ENCODE measurements at places on chromosomes 1 and 21.

DNA sequence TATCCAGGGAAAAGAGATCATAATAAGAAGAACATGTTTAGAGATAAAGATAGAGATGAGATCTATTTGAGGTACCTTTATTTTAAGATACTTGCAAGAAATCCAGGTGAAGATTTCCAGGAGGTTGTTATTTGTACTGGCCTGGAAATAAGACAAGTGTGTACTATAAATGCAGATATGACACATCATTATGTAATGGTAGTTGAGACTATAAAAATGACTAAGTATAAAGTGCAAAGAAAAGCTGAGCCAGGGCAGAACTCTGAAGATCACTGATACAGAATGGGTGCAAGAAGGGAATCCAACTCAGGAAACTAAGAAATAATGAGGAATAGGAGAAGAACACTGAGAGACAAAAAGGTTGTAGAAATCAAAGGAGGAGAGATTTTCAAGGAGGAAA is 378.2 kb upstream of the PBX1 start:
- no peak for DNase-seq

DNA sequence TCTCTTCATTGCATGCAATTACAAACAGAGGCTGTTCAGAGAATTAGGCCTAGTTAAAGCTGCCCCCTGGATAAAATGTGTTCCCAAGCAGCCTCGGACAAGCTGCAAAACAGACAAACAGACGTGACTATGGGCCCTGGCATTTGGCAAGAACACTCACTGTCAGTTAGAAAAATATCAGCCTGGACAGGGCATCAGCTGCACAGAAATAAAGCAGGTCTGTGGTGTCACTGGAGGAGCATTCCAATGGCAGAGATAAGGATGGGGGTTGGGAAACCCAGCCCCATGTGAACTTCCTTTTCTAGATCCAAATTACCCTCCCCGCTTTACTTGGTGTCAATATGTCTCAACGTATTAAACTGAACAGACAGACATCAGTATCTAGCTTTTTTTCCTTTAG is 177.1 kb downstream of the GPATCH2 start:
- no peak for DNase-seq

- DNase-seq: no peak
Observed at GRCh38 chr1:112697781-112698201, 9.1 kb downstream of the RHOC start.

DNA sequence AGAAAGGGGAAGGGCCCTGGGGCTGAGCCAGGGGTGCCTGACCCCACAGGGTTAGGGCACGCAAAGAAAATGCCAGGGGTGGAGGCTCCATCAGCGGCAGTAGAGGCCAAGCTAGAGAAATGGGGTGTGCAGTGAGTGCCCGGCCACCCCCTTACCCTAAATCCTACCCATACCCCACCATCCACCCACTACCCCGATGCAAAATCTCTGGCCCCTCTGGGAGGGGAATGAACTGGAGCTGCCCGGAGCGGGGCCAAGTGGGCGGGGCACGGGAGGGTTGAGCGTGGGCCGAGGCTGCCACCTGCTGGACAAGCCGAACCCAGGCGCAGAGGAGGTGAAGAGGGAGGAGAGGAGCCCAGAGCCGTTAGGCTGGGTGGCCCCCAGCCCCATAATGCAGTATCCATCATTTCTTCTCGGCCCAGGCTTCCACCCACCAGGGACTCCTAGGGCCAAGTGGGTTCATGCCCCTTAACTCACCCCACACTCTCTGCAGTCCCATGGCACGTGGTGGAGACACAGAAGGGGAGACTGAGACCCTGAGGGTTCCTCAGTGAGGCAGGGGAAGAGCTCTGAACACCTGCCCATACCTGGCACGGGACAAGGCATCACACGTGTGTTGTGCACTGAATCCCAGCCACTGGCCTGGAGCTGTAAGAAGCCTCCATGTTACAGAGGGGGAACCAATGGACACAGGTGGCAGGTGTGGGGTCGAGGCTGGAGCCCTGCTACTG is 1.4 kb upstream of the C1QC start:
- peak; percentile 47 for DNase-seq

- DNase-seq: no peak
Observed at GRCh38 chr1:236391008-236391407, 3.1 kb upstream of the EDARADD start.

- DNase-seq: peak; percentile 35
Observed at GRCh38 chr1:205523891-205524793, 19.7 kb downstream of the CDK18 start.

DNA sequence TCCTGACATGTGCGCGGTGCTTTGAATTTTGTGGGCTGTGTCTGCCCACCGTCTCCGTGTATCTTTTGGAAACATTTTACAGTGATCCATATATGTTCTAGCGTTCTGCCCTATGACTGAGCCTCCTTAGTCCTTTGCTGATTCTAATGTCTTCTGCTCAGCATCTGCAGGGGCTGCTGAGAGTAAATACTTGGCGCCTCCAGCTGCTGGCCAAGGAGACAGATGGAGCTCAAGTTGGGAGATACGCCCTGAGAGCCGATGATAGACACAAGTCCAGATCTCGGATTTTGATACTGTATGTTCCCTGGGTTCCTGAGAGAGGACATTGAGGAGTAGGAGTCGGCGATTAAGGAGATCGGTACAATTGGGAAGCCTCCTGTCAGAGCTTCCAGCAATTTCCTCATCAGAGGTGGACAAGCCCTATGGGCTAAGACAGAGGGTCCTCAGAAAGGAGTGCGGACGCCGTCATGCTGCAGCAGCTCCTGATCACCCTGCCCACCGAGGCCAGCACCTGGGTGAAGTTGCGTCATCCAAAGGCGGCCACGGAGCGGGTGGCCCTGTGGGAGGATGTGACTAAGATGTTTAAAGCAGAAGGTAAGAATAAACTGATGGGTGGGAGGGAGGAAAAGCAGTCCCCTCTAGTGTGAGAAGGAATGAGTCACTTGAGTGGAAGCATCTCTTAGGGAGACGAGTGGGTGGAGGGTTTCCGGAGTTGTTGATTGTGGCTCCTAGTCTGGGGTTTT is 390 bp downstream of the ZFP69B start:
- DNase-seq: peak; percentile 71

DNA sequence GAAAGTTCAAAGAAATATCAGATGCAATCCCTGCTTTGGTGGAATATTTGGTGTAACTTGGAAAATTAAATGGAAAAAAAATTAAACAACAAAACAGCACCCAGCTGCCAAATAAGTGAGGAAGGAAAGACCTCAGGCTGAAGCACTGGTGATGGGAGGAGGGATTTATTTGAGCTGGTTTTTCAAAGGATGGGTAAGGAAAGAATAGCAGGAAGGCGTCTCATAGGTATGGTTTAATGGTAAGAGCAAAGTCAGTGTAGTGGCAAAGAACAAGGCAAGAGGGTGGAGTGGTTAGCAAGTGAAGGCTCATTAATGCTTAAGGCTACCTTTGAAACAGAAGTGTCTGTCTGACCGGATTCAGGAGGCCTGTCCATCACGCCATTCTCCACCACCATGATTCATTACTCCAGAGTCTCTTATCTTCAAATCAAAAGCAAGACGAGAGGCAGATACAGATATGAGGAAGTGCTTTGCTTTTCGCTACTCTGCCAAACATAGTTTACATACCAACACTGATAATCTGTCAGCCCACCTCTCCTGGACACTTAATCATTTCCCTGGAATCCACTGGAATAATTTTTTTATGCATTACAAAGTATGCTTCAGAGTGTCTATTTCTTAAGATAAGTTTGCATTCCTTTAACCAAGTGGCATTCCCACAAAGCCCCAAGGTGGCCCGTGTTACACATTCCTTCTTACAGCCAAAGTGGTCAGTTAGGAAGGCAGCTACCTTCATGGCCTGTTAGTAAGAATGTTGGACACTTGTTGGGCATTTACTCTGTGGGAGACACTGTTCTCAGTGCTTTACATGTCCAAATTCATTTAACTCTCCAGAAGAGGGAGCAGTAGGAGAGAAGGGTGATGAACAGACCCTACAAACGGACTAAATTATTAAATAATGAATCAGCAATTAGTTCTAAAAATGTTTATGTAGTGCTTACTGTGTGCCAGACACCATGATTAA is 146.6 kb downstream of the ROR1 start:
- no peak for DNase-seq

- DNase-seq: no peak
Observed at GRCh38 chr1:64956733-64957441, 9.5 kb downstream of the JAK1 start.

DNA sequence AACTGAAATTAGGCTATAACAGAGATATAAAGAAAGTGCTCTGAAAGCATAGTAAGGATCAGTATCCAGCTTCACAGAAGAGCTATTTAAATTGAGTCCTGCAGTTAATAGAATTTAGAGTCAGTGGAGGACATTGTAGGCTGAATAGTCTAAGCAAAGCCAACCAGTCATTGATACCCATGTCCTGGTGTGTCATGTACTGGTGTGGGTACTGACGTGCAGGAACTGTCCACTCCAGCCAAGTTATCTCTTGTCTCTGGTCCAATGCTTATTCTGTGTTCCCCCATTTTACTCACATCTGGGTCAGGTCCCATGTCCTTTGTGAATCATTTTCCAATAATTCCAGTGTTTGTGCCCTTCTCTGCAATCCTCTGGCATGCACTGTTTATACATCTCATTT is 90.0 kb downstream of the MACF1 start:
- no peak for DNase-seq

DNA sequence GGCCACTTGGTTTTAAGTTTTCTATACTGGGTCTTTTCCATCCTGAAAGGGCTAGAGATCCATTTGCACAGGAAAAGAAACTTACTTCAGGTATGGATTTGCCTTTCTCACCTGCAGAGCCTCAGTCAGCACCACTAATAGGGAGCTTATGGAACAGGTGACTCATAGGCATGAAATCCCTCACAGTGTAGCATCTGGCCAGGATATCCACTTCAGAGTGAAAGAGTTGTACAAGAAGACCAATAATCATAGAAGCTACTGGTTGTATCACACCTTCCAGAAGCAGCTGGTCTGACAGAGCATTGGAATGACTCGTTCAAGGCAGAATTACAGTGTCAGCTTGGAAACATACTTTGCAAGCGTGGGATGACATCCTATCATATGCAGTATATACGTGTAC is 26.3 kb upstream of the SYT14 start:
- no peak for DNase-seq

DNA sequence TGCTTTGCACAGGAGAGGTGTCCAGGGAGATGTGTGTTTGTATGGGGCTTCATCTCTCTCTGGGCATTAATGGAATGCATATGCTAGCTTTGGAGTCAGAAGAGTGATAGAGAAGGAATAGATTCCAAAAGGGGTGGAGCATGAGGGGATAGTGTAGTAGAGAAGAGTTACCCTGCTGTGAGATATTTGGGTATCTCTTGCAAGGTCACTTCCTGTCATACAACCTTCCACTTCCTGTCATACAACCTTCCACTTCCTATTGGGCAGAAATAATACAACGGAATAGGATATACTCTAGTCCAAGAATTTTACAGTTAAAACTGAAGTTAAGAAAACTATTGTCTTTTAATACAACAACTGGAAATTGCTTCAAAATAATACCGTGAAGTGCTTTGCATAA is 351.8 kb upstream of the FMN2 start:
- no peak for DNase-seq

DNA sequence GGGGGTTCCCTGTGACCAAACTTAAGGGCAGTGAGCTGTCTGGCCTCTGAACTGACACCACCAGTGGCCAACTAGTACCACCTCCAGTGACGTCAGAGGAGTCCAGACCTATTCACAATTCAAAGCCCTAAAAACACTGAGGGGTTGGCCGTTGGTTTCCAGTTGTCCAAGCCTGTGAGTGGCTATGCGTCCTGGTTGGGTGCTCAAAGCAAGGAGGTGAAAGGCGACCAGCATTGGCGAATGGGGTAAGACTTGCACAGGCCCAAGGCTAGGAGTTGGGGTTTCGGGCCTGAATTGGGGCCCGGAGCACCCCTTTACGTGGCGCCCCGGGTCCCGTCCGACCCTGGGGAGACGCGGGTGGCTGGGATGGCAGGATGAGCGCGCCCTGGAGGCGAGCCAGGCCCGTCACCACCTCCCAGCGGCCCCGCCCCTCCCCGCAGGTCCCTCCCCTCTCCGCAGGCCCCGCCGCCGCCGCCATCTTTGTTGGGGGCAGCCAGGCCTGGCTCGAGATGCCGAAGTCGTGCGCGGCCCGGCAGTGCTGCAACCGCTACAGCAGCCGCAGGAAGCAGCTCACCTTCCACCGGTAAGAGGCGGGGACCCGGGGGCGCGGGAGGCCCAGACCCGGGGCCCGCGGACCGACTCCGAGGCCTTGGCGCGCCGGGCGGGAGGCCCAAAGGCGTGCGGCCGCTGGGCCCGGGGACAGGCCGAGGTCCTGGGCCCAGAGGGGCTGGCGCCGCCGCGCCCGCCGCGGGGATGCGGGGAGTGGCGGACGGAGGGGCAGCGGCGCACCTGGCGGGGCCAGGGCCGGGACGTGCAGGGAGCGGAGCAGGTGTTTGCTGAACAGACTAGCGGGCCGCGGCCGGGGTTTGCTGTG is at the start of gene THAP3:
Gene THAP3 (plus strand): TSS at position 159 of the 874 bp plus-strand sequence. CDS start 351 bp downstream, at position 510.
- peak; percentile 79 for DNase-seq

GRCh38 chr1:234978397-234979295 is 150.0 kb downstream of the TOMM20 start:
- no peak for DNase-seq

DNA sequence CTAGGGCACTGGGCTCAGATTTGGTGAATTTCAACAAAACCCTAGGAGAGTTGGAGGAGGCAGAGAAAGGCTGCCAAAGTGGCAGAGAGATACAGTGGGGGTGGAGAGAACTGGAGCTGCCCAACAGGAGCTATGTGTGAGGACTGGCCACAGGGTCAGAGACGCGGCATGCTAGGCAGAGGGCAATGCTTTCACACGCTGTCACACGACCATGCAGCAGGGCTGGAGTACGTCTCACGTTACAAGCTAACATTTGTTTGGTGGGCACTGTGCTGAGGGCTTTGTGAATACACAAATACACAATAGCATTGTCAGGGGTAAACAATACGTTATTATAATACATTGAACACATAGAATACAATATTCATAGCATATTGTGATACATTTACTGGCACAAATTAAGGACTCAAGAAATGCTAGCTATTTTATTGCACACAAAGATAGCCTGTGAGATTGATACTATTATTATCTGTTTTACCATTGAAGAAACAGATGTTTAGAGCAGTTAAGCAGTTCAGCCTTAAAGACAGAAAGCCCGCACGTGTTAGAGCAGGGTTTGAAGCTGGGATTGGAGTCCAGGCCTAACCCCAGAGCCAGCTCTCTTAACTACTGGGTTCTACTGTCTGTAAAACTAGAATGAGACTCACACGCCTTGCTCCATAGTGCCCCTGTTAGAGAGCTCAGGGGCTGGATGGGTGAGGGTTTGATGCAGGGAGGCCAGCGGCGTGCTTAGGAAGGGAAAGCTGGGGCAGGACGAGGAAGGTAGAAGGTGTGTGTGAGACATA is 4.5 kb downstream of the RAB7B start:
- DNase-seq: no peak

GRCh38 chr21:41280115-41280919 is 36.3 kb upstream of the FAM3B start:
- DNase-seq: no peak

- DNase-seq: no peak
Observed at GRCh38 chr1:246641394-246641793, 75.1 kb downstream of the CNST start.

GRCh38 chr1:223177681-223178080 is 34.6 kb upstream of the TLR5 start:
- DNase-seq: no peak

Measured in stimulated activated CD8-positive, alpha-beta memory T cell treated with anti-CD3 and anti-CD28 coated beads, Interleukin-4, amount 100 ng/mL, for 1 hour (primary cell).